Activated CD8-positive, alpha-beta memory T cell treated with anti-CD3 and anti-CD28 coated beads for 48 hours (primary cell): ENCODE measurements at places on chromosomes 4 and X.

- DNase-seq: no peak
These were observed 124.0 kb downstream of the TENM3 start for GRCh38 chr4:182367153-182367552.

- DNase-seq: no peak
These were observed 210.6 kb downstream of the QDPR start for GRCh38 chr4:17301266-17301665.

- no peak for DNase-seq
These were observed 4.2 kb upstream of the MTMR1 start for GRCh38 chrX:150688911-150689451.

DNA sequence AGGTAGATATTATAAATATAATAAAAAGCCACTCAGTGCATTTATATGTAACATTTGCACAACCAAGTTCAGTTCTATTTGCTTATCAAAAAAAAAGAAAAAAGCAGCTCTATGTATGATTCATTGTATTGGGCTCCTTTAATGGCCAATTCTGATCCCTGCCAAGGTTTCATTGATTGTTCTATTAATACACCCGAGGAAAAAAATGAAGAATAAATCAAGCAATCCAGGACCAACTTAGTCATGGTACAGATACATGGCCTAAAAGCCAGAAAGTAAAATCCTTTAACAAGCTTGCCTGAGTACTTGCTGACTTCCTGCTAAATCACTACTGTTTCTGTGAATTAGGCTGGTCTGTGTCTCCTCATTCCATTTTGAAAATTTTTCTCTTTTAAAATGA is 77.6 kb upstream of the PCDH7 start:
- no peak for DNase-seq

DNA sequence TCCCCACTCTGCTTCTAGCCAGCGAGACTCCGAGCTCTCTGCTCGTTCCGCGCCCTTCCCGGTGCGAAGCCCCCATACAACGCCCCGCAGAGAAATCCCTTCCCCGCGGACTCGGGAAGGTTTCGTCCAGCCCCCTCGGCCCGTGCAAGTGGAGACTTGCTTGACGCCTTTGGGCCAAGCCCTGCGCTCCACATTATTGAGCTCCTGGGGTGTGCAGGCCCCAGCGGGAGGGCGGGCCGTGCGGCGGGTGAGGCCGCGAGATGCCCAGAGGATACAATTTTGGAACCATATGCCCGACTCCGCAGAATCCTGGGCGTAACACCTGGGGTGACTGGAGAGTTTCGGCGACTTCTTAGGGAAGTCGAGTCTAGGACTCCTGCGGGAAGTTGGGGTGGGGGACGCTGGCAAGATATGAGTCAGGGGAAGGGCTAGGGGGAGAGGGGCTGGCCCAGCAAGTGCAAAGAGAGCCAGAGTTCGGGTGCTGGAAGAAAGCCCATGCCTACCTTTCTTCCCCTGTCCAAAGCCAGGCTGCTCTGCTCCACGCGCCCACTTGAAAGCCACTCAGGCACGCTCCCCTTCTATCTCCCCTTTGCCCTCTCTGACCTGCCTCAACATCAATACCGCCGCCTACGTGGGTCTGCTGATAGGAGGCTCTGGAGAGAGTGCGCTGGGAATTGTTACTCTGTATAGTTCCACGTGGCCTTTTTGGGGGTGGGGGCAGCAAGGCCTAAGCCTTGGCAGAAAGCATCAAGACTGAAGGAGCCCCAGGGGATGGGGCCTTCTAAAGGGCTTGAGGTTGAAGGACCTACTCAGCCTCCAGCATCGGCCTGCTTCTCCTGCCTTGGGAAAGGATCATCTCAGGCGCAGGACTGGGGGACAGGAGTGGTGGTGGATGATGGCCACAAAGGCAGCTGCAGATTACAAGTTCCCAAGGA is 1.2 kb upstream of the ELF4 start:
- DNase-seq: no peak

GRCh38 chr4:51831133-51831532 is 11.8 kb upstream of the DCUN1D4 start:
- DNase-seq: no peak

GRCh38 chr4:72809208-72809607 is 240.2 kb upstream of the ADAMTS3 start:
- no peak for DNase-seq
